ENCODE measurements at places on chromosomes 2 and 18.

DNA sequence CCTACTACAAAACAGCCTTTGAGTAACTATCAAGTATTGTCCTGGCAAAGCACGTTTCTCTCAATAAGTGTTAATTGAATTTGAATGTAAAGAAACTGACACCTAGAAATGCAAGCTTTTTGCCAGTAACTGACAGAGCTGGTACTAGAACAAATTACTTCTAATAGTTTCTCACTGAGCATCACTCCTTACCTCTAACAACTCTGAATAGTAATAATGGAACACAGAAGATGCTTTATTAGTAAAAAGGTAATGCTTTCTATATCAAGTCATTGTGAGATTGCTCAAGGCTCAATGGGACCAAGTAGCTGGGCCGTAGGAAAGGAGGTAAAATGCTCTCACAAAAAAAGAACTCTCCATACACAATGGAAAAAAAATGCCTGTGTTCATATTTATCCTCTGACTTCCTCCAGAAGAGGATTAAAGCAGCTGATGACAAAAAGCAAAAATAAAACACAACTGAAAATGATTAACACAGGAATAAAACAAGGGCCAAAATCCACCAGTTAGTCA lies 11.8 kb downstream of the RASGRP3 start:
- DNase-seq: no peak

DNA sequence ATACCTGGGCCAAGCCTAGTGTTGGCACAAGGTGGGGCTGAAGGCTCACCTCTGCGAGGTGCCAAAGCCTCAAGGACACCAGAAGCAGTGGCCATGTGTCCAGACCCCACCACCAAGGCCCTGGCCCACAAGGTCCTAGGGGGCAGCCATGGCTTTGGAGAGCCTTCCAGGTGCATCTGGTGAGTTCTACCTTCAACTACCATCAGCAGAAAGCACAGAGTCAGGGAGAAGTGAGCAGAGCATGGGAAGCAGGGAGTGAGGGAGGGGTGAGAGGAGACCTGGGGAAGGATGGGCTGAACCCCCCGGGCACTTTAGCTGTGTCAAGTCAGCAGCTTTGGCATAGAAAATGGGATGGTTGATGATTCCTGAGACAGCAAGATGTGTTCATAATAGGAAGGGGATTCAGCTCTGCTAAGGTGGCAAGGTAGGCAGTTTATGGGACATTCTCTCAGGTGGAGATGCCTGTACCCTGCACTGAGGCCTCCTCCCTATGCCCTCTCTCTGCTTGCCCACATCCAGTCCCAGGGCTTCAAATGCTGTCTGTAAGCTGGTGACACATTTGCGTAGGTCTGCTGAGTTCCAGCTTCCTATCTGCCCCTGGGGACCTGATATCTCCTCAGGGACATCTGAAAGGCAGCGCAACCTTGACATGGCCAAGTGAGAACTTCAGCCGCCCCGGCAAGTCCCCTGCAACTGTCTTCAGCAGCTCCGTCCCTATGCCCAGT lies 83.4 kb upstream of the RGPD5 start:
- no peak for DNase-seq

DNA sequence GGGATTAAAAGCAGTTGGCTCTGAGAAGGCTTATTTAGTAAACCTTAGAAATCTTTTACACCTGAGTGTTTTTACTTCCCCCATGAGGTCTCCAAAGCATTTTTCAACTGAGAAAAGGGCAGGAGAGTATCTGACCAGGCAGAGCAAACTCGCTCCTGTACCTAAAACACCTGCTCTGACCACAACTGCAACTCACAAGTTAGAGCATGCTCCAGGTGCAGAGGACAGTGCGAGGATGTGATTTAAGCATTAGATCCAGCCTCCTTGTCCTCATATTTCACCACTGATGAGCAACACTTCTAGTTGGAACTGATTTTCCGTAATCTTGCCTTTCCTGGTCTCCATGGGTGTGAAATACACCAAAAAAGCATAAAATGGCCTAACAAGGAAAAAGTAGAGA lies 34.5 kb upstream of the TBC1D8 start:
- DNase-seq: no peak

- no peak for DNase-seq
Observed at GRCh38 chr18:28846958-28847357, 670.0 kb upstream of the CDH2 start.

DNA sequence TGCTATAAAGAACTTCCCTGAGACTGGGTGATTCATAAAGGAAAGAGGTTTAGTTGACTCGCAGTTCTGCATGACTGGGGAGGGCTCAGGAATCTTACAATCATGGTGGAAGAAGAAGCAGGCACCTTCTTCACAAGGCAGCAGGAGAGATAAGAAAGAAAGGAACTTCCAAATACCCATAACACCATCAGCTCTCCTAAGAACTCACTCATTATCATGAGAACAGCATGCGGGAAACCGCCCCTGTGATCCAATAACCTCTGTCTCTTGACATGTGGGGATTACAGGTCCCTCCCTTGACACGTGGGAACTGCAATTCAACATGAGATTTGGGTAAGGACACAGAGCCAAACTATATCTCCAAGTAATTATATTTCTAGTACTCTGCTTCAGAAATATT lies 163.8 kb upstream of the CDH20 start:
- DNase-seq: no peak

GRCh38 chr18:62437235-62438017 lies 85.4 kb upstream of the ZCCHC2 start:
- DNase-seq: no peak

DNA sequence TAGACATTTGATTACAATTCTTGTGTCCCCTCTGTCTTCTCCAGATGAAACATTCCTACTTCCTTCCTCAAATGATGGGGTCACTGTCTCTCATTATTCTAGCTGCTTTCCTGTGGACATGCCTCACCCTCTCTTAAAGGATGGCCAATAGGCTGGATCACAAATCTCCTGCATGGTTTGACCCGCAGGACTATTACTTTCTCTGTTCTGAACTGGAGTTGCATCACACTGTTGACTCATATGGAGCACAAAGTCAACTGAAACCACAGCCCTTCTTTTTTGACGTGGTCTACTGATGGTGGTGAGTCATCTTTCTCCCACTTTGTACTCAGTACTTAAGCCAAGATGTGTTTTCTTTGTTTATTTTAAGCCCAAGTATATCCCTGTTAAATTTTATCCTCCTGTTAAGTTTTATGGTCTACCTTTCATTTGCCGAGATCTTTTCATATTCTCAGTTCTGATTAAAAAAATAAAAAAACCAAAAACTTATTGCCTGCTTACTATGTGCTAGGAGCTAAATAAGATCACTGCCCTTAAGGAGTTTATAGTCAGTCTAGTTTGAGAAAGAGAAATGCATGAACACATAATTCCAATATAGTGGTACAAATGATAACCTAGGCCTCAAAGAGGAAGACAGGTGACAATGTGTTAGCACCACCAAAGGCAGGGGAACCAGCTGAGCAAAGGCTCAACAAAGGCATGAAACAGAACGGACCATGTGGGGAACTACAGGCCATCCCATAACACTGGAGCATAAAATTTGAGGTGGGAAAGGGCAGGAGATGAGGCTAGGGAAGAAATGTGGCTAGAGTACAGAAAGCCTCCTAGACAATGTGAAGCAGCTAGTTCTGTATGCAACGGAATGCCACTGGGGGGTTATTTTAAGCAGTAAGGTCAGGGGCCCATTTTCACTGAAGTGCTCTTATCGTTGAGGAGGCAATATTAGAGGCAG lies 67.6 kb upstream of the ZFP36L2 start:
- no peak for DNase-seq

- no peak for DNase-seq
Observed at GRCh38 chr2:109185338-109185737, 56.3 kb downstream of the SH3RF3 start.

DNA sequence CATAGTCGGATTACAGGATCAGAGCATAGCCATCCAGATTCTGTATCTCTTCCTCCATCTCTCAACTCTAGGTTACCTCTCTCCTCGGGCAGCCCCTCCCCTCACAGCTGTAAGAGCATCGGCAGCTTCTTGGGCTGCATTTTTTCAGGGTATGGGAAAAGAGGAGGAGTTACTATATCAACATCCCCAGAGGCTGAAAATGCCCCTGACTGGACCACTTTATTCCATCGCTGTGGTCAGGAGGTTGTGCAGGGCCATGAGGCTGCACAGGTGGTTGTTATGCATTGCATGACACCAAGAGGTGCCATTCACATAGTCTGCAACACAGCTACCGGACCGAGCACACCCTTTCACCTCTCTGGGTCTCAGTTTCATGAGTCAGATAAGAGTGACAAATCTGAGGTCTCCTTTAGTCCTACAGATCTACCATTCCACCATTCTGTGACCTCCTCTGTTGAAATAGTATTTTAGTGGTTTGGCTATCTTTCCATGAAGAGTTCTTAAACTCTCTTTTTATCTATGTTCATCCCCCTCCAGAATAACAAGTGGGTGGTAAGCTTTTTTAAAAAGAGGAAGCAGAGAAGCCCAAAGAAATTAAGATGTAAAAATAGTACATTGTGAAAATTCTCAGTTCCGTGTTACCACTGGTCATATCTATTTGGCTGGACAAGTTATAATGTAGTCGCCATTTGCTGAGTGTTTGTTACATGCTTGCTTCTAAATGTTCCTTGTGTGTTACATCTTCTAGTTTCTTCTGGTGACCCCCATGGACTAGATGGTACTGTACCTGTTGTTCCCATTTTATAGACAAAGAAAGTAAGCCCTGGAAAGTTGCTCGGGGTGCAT lies 56.6 kb upstream of the SLC1A4 start:
- DNase-seq: no peak

- DNase-seq: no peak
Observed at GRCh38 chr18:12018861-12019260, 37.6 kb downstream of the IMPA2 start.

DNA sequence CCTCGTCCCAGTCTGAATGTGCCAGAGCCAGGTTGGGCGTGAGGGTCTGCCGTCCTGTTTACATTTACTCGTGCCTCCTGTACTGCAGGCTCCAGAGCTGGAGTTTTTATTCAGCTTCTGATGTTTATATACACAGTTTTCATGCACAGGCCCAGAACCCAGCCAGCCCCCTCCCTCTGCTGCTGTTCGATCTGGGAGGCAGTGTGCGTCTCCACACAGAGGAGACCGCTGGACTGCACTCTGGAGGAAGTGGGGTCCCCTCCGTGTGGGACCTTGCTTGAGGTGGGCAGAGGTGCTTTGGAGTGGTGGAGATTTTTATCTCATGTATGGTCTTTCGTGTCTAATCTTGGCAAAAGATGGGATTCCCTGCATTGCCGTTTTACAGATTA lies 90.6 kb downstream of the GLI2 start:
- no peak for DNase-seq

DNA sequence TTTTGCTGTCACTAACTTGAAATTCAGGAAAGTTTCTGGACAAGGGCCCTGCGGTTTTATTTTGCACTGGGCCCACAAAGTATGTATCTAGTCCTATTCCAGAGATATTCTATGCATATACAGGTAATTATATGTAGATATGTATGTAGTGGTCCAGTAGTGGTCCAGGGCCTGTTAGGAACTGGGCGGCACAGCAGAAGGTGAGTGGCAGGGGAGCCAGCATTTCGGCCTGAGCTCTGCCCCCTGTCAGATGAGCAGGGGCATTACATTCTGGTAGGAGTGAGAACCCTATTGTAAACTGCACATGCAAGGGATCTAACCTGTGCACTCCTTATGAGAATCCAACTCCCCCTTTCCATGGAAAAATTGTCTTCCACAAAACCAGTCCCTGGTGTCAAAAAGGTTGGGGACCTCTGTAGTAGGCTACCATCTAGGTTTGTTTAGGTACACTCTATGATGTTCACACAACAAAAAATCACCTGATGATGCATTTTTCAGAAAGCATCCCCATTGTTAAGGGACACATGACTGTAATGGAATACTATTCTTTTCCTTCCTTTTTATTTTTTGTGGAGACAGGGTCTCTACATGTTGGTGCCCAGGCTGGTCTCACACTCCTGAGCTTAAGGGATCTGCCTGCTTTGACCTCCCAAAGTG lies 2.8 kb upstream of the PPP4R3B start:
- peak; percentile 2 for DNase-seq

GRCh38 chr2:104851291-104852089 lies 2.4 kb upstream of the POU3F3 start:
- no peak for DNase-seq

DNA sequence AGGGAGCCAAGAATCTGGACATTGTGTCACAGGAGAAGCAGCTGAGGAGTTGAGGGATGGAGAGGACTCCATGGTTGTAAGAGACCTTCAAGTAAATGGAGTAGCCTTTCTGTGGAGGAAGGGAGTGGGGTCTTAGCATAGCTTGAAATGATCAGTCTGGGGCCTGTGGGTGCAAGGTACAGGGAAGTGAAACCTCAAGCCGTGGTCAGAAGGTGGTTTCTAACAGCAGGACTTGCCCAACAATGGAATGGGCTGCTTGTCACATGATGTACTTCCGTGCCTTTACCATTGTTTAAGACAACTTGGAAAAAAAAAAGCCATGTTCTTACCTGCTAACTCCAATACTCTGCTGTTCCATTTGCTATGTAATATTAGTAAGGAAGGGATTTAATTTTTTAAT lies 140.7 kb downstream of the LDLRAD4 start:
- no peak for DNase-seq

- no peak for DNase-seq
Observed at GRCh38 chr2:112765251-112765650, 842 bp upstream of the CKAP2L start.

- no peak for DNase-seq
Observed at GRCh38 chr2:43228321-43228751, 1.9 kb upstream of the ZFP36L2 start.

GRCh38 chr18:74694436-74694835 lies 96.8 kb downstream of the ZNF407 start:
- DNase-seq: no peak

- no peak for DNase-seq
Observed at GRCh38 chr2:24856791-24857211, 63.2 kb downstream of the ADCY3 start.

DNA sequence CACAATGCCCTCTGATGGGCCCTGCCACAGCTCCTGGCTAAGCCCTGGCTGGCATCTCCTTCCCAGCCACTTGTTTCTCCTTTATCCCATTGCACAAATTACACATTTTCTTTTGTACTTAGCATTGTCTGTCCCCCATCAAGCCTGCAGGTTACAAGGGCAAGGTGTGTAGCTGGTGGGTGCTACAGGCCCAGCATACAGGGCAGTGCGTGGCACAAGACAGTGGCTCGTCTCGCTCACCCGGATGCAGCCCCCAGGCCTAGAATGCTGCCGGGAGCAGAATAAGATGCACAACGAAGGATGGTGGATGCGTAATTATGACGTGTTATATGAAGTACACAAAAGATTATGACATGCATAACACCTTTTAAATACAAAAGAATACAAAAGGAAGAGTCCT lies 87.6 kb downstream of the EIPR1 start:
- no peak for DNase-seq

- DNase-seq: no peak
Observed at GRCh38 chr2:180416627-180417026, 409.5 kb upstream of the CWC22 start.

GRCh38 chr2:229089776-229090175 lies 181.3 kb downstream of the PID1 start:
- no peak for DNase-seq

DNA sequence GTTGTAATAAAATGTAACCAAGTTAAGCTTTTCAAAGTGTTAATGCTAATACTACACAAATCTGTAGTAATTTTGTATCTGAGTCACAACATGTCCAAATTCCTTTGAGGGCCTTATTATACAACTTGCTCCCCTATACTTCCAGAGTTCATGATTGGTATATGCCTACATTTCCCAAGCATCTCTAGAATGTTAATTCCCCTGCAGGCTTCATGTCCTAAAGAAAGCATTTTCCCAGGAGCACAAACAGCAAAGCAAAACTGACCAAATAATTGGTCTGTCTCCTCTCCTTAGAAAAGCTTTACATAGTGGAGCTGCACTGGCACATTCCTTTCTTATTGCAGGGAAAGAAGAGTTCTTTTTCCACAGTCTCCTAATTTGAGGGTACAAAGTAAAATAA lies 3.7 kb downstream of the ALS2 start:
- no peak for DNase-seq

- peak; percentile 85 for DNase-seq
Observed at GRCh38 chr2:78077633-78078032, 555.5 kb upstream of the LRRTM4 start.

Data from NCI-H2081 (cell line).